SIG-M5 (cell line): ENCODE measurements at places on chromosomes 2 and 18.

DNA sequence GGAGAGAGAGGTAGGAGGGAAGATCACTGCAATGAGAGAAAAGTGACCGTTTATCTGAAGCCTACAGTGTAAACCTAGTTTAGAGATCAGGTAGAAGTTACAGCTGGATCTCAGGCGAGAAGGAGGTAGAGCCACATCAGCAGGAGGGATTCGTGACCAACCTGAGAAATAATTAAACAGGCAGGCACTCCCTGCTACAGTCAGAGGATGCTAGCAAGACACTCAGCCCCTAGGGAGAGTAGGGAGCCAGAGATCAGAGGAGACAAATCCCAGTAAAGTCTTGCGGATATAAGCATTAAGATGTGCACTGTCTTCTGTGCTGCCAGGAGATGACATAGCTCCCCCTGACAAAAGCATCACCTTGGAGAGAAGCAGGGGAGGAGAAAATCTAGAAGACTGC, 629.1 kb upstream of the SLC39A10 start:
- DNase-seq = no peak

DNA sequence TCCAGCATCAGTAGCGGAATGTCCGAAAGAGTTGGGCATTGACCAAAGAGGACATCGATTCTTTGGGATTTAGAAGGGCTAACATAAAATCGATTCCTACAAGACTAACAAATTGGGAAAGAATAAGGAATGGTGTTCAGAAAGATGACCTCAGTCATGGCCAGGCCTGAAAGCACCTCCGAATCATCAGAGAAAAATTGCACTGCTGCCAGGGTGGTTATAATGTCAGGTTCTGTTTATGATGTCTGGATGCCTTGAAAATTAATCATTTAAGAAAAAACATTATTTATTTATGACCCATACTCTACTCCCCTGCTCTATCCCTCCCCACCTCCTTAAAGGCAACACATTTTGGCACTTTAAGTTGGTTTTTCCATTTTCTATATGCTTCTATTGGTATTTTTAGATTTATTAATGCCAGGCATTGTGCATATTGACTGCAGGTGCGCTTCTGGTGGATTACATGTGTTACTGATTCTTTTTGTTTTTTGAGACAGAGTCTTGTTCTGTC, 104.7 kb downstream of the MYCN start:
- no peak for DNase-seq

DNA sequence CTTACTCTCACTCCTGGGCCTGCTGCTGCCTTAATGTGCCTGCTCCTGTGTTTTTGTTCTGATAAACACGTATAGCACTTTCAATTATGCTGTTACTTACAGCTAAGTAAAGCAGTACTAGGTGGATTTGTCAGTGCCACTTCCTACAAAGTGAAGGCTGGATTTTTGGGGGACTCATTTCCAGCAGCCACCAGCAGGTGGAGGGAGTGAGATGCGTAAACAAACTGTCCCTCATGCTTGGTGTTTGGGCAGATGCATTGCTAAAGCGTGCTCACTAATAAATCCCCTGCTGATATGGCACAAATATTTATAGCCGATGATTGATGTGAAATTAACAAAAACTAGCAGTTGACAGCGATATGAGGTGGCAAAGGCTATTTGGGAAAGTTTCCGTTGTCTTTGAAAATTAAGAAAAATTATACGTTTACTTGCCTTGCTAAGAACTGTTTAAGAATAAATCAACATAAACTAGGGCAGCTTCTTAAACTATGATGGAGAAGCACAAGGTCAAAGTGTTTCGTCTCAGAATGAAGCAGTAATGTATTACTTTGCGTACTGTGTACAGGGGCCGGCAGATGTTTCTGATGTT, 101.7 kb downstream of the AGAP1 start:
- DNase-seq = no peak

GRCh38 chr2:99278793-99279291, 22.2 kb downstream of the LYG1 start:
- DNase-seq = no peak

GRCh38 chr2:8922431-8922830, 81.1 kb downstream of the MBOAT2 start:
- no peak for DNase-seq
